Inflammatory macrophage treated with lipopolysaccharide for 4 hours (primary cell): ENCODE measurements at places on chromosomes 12 and 14.
A peak's percentile ranks its signal among the peaks of the same experiment; 100 is the strongest.

- DNase-seq: no peak
These were observed 3.3 kb downstream of the ERP27 start for GRCh38 chr12:14935031-14935430.

DNA sequence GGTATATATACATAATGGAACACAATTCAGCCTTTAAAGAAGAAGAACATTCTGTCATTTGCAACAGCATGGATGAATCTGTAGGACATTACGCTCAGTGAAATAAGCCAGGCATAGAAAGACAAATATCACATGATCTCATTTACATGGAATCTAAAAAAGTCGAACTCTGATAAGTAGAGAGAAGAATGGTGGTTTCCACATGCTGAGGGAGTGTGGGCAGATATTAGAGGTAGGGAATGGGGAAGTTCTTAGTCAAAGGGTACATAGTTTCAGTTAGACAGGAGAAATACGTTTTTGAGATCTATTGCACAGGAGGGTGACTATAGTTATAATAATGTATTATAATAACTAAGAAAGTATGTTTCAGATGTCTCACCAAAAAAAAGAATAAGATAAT lies 71.4 kb downstream of the ADAMTS20 start:
- DNase-seq: no peak

DNA sequence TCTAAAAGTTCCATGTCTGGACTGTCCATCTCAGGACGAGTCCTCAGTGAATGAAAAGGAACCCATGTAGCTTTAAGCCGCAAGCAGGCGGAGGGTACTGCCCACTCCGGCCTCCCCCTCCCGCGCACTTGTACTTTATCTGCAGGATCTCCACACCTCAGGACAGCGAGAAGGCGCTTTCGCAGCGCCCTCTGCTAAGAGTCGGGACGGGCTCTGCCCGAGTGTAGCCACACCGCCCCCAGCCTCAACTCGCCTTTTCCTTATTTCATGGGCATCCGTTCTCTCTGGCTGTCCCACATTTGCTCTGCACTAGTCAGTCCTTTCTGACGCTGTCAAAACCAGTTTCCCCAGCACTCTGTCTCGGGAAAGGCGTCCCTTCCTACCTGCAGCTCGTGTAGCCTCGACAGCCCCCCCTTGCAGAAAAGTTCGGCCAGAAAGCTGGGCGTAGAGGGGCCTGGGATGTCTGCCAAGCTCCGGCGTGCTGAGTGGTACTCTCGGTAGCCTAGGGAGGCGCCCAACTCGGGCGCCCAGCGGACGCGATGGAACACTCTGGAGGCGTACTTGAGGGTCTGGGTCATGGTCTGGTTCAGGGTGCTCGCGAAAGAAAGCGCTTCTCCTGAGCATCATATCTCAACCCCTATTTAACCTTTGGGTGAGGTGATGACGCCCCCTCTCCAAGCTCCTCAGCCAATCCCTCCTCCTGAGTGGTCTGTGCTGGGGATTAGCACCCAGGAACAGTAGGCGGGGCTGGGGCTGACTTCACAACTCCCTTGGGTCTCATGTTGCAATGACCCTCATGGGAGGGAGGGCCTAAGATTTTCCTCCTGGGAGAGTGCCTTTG lies at the start of gene CYP27B1:
Gene CYP27B1 (minus strand): TSS at position 615 of the 841 bp plus-strand sequence. CDS start 37 bp downstream, at position 578.
- DNase-seq: peak; percentile 74

DNA sequence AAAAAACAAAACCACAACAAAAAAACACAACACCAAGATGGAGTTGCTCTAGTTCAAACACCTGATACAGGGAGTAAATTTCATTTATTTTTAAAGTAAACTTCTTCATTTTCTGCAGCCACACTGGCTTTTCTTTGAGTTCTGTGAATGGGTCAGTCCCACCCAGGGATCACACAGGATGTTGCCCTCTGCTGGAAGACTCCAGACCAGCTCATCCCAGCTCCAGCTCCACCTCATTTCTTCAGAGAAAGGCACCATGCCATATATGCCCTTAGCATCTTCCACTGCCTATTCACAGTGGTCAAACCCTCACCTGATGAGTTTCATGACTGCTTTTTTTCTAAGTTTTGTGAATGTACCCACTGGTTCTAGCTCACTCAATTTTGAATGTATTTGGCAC lies 8.0 kb downstream of the GLIPR1 start:
- DNase-seq: peak; percentile 60

GRCh38 chr12:117161460-117162166 lies 28.7 kb downstream of the FBXO21 start:
- no peak for DNase-seq

GRCh38 chr14:39812532-39813320 lies 380.5 kb upstream of the FBXO33 start:
- DNase-seq: no peak

GRCh38 chr12:53049571-53050318 lies at the start of gene TNS2:
Gene TNS2 (plus strand): TSS chr12:53050065. CDS start chr12:53050186, 121 bp downstream.
- DNase-seq: no peak

- DNase-seq: no peak
These were observed 66.0 kb downstream of the KLHL28 start for GRCh38 chr14:44895716-44896115.

DNA sequence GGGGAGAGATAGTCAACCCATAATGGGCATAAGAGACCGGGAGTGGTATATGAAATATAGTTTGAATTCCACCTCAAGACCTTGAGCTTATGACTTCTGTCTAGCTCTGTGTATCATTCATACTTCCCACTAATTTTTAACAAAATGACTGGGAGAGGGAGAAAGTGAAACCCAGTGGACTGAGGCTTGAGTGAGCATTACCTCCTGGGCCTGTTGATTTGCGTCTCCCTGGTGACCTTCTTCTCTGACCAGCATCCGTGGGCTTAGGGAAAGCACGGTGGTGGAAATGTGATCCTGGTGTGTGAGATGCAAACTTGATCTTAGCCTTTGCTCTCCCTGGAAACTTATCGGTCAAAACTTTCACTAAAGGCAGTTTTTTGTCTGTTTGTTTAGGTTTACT lies 207.9 kb upstream of the BCL2L14 start:
- DNase-seq: peak; percentile 91

GRCh38 chr12:130920723-130921381 lies 32.9 kb upstream of the ADGRD1 start:
- no peak for DNase-seq

DNA sequence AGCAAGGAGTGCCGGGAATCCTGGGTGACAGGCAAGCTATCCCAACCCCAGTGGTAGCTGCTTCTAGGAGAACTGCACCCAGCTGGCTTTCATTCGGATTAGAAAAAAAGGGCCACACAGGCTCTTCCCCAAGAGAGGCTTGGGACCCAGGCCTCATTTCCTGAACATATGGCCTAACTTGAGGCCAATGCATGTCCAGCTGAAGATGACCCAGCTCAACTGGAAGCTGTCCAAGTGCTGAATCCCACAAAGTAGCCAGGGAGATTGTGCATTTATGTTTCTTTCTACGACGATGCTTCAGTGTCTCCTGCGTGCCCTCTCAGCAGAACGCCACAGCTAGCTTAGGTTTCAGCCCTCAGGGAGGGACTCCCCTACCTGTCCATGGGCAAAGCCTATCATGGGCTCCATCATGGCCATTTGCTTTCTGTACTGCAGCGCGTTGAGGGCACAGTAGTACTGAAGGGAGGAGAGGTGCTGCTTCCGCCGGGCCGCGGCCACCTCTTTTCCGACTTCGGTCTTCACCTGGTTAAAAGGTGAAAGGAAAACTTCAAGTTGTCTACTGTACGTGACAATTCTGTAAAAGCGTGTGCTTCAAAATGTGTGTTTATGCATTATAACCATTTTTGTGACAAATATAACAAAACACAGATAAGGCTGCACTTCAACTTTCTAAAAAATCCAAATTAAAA lies 29.1 kb downstream of the APPL2 start:
- DNase-seq: no peak

GRCh38 chr12:12645485-12645884 lies 33.8 kb downstream of the CREBL2 start:
- DNase-seq: no peak

GRCh38 chr12:128830505-128830893 lies 6.7 kb upstream of the SLC15A4 start:
- peak; percentile 80 for DNase-seq

- DNase-seq: no peak
These were observed 184.6 kb upstream of the NAV3 start for GRCh38 chr12:77645966-77646598.

- no peak for DNase-seq
These were observed 47.3 kb upstream of the ESRRB start for GRCh38 chr14:76328457-76329137.

DNA sequence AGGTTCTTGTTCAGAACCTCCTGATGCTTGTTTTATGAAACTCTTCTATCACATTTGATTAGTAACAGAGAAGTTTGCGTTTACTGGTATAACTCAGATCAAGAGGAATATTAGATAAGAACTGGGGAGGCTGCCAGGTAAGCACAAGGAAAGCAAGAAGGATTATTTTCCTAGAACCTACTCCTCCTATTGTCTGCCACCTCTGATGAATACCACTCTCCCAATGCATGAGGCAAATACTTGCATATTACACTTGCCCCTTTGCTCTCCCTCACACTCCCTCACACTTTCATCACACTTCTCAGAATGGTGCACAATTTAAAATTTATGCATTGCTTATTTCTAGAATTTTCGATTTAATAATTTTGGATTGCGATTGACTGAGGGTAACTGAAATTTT lies 43.6 kb downstream of the LIN7A start:
- DNase-seq: no peak

- DNase-seq: no peak
These were observed 173.0 kb downstream of the STXBP6 start for GRCh38 chr14:24876996-24877395.

DNA sequence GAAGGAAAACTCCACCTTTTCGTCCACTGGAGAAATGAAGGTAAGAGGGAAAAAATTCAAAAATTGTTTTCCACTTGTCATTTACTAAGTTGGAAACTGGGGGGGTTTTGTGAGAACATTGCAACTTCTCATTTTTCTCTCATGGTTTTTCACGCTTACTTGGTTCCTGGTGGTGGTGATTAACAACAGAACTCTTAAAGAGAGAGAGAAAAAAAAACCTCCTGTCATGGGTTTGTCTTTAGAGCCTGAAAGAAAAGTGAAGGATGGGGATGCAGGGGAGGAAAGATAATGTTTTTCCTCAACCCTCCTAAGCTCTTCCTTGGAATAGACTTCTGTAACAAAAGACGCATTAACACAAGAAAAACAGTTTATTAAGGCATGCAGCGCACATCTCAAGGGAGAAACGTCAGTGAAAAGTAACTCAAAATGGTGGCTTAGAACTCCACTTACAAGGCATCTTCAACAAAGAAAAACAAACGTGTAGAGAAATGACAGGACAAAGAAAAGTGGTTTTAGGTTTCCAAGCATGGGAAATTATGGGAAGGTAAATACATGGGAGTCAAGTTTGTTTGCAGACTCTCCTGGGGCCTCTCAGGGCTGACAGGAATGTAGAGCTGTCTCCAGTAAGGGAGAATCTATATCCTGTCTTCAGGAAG lies 81.9 kb upstream of the ATF7IP start:
- peak; percentile 29 for DNase-seq

DNA sequence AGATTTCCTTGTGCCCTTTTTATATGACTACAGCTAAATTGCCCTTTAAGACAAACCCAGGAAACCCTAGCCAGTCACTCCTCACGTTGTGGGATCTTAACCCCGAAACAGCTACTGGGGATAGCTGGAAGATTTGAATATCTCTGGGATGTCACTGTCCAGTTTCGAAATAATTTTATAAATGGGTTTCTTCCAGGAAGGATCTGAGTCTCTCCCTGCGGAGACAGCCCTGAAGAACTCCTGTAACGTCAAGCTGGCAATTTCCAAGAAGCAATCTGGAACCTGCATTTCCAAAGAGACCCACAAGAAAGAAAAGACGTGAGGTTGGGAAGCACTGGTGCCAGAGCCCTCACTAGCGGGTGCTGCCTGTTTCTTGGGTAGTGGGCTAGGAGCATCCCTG lies 20.9 kb downstream of the PROX2 start:
- no peak for DNase-seq

DNA sequence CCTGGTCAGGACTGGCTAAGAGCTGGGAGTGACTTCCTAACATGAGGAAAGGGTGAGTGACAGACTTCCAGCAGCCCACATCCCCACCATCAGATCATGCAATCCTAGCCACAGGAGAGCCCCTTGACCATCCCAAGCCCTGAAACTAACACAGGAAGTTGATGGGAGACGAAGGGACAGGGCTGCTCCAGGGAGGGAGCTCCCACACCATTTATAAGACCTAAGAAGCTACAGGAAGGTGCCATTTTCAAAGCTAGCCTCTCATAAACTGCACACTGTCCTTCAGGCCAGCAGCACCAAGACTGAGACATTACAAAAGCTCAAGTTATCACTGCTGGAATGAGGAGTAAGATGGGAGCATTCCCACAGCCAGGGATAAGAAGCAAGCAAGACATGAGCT lies 19.4 kb downstream of the SLC25A21 start:
- DNase-seq: no peak

- no peak for DNase-seq
These were observed 101.1 kb downstream of the CRADD start for GRCh38 chr12:93778306-93778705.

- no peak for DNase-seq
These were observed 11.5 kb downstream of the CBLN3 start for GRCh38 chr14:24417832-24418491.

GRCh38 chr14:89011355-89012281 lies 187.2 kb downstream of the TTC8 start:
- DNase-seq: no peak

DNA sequence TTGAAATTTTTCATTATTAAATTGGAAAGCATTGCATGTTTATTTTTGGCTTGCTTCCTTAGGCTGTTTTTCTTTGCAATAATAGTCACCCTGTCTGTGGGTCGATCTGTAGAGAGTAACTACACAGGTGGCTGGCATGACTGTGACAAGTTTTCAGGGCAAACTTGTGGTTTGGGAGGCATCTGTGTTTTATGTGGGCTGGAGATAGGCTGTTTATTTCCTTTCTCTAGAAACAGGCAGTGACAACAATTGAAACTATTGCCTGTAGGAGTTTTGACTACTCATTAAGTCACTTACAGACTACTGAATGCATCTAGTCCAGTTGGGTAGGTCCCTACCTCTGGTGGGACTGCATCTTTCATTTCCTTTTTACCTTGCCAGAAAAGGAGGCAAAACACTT lies 155.6 kb downstream of the DYRK2 start:
- peak; percentile 15 for DNase-seq

DNA sequence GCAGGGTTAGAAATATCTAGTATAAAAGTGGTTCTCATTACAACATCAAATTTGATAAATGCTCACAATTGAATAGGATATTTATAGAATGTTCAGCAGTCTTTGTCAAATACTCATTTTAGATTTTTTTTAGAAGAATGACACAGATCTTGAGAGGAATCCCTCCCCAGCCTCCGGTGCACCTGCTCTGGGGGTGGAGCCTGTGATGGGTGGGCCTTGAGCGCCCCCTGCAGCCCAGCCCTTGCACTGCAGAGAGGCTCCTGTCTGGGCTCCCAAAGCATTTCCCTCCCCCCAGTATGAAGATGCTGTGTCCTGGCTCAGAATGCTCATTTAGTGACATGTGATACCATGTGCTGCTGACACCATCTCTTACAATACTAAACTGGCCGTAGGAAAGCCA lies 792.3 kb downstream of the TMEM121 start:
- peak; percentile 22 for DNase-seq

DNA sequence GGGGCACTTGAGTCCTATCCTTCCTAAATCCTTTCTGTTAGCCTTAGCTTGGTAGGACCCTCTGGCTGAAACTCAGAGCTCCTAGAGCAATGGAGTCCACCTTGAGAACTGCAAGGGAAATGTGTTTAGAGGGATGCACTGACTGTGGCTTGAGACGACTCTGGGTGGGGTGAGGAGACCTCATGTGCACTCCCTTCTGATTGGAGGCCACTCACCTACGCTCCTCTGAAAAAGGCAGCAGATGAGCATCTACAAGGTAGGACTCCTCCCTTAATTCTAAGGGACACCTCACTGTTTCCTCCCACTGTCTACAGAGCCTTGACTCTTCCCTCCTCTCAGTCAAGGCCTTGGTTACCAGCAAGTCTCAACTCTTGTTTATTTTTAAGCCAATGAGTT lies 1.0 kb downstream of the MAP3K12 start:
- no peak for DNase-seq
